Pons (tissue), 1 donor: ENCODE measurements at places on chromosomes 5 and 9.

- no peak for DNase-seq
These were observed 542.9 kb downstream of the PRELID2 start for GRCh38 chr5:145292278-145292677.

DNA sequence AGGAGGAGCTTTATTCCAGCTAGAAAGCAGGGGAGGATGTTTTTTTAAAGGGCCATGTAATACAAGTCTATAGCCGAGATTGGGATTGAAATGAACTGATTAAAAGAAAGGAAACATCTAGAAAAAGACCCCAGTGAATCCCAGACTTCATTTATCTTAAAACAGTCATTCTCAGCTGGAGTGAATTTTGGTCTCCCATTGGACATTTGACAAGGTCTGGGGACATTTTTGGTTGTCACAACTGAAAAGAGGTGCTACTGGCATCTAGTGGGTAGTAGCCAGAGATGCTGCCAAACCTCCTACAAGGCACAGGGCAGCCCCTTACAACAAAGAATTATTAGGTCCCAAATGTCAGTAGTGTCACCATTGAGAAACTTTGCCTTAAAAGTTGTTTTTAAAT, 16.3 kb upstream of the SPINK4 start:
- no peak for DNase-seq

DNA sequence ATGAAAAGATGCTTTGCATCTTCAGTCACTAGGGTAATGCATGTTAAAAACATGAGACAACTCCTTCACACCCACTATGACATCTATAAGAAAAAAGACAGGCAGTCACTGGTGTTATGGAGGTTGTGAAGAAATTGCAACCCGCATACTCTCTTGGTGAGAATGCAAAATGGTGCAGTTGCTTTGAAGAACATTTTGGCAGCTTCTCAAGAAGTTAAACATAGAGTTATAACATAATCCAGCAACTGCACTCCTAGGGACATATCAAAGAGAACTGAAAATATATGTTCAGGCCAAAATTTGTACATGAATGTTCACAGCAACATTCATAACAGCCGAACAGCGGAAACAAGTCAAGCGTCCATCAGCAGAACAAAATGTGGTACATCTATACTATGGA, 46.3 kb upstream of the TBC1D9B start:
- no peak for DNase-seq

DNA sequence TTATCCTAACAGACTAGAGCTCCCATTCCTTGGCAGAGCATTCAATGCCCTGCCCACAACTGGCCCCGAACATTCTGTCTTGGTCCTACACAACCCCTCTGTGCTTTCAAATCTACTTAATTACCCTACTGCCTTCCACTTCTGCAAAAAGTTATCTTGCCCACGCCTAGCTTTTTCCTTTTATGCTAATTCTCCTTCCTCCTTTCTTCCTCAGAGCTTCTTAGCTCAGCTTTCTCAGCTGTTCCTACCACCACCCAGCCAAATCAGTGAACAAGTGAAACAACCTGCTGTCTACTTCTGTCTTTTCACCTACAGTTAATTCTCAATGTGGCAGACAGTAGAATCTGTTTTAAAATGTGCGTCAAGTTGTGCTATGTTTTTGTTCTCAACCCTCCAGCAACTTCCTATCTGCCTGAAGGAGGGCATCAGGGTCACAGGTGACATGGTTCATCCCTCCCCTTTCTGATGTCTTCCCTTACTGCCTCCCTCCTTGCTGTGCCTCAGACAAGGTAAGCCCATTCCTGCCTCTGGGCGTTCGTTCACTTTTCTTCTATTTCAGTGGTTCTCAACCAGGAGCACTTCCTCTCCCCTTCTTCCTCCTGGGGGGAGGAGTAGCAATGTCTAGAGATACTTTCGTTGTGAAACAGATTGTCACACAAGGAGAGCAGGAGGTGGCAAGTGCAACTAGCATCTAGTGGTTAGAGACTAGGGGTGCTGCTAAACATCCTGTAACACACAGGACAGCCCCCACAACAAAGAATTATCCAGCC, 1.3 kb upstream of the REEP5 start:
- peak; percentile 60 for DNase-seq

DNA sequence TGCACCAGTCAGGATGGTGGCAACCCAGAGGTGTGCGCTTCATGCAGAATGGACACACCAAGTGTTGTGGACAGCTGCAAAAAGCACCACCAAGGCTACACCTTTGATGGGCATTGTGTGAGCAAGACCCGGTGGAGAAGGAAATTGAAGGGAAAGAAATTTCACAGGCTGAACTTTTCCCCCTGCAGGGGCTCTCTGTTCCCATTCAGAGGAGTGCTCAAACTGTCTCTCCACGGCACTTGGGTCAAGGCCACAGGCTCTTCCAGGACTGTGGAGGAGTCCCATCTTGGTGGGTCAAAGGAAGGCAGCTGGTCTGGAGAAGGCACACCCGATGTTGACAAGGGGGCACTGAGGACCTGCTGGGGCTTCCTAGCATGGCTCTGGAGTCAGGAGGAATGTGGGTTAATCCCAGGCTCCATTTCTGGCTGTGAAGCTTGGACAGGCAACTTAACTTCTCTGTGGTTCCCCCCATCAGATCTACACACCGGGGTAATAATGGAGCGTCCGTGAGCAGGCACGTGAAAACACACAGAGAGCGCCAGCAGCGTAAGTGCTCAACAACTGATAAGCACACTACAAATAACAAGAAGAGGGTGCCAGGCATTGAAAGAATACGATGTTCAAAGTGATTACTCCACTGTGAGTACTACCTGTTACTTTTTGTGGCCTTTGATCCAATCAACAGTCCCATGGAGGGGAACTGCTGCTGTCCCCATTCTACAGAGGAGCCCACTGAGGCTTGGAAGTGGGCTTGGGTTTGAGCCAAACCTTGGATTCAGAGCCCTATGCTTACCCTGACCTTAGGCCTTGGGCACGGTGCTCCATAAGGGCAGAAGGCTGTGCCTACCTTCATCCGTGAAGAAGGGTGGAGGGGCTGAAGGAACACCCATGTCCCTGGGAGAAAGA, 34.2 kb upstream of the TIFAB start:
- no peak for DNase-seq

DNA sequence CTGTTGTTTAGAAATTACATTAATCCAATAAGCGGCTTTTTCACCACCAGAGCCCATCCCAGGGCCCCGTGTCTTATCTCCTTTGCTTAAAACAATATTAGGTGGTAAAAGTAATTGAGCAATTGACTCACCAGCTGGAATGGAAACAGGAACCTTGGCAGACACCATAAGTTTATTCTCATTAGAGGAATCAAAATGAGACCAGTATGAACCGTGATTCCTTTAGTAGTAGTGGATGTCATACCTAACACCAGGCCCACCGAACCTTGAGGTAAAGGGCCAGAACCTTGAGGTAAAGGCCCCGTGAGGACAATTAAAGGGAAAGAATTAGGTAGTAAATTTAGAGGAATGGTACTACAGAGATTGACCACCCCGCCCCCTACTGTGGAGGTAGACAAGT, 16.5 kb downstream of the HSDL2 start:
- DNase-seq: no peak

GRCh38 chr9:4887556-4887955, 94.8 kb downstream of the RCL1 start:
- no peak for DNase-seq

- no peak for DNase-seq
These were observed 57.4 kb downstream of the GOLPH3 start for GRCh38 chr5:32116574-32117313.

DNA sequence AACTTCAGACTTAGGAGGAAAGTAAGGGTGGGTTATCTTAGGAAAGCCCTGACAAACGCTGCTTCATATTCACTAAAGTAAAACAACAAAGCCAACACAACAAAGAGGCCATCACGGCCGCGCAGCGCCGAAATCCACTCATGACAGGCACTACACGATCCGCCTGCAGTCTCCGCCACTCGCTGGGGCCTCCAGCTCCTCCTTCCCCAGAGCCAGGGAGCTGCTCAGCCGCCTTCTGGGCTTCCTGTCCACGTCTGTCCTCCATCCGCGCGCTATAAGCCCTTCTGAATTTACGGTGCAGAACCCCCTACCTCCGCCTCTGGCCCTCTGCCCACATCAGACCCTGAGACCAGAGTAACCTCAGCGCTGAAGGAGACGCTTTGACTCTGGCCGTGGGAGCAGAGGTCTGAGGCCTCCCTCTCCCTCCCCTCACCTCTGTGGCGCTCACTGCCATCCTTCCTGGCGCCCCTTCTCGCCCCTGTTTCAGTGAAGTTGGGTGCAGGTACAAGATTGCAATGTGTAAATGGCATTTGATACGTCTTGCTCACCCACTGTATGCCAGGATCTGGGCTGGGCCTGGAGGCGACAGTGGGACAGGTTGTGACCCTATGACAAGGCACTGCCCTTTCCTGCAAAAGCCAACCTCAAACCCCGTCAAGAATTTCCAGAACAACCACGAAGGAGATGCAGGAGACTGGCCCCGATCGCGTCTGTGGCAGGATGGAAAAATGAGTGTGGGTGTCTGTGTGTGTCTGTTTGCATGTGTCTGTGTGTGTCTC, 74.9 kb upstream of the PHYKPL start:
- DNase-seq: no peak

DNA sequence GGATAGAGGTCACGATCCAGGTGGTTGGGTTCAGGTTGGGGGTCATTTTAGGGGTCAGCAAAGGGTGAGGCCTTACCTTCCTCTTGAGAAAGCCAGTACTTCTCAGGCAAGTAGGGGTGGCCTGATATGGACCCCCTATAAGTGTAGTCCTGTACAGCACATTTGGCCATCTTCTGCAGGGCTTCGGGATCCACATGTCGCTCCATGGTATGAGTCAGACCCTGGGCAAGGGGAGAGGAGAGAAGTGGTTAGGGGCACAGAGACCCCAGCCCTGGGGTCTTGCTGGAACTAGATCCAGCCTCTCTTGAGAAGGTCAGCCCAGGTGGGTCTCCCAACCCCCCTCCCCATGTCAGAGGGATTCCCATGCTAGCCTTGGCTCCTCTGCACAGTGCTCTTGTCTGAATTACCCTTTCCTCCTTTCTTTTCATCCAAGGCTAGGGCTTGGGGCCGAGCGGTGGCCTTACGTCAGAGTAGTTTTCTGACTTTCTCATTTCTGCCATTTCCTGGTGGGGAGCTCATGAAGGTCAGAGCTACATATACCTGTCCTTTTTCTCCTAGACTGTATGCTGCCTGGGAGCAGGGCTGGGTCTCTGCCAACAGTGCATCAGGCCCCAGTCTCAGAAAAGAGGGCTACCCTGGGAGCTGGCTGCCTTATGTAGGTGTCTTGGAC, 9.0 kb upstream of the MYORG start:
- DNase-seq: no peak

- DNase-seq: no peak
These were observed 71.8 kb upstream of the SMIM15 start for GRCh38 chr5:61234019-61234418.

DNA sequence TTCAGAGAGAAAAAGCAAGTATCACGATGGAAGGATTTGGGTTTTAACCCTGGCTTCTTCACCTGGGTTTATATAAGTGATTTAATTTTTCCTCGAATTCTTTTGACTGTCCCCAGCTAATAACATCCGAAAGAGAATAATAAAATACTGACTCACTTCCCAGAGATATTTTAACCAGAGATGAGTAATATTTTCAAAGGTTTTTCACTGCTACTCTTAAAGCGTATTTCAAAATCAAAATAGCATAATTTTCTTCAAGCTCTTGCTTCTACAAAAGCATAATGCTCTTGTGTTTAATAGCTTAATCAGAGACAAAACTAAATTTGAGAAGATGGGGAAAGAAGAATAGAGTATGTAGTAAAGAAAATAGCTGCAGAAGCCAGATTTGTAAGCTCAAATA, 215.2 kb upstream of the PTGER4 start:
- no peak for DNase-seq

- no peak for DNase-seq
These were observed 44.1 kb downstream of the PIK3R1 start for GRCh38 chr5:68259700-68260099.

DNA sequence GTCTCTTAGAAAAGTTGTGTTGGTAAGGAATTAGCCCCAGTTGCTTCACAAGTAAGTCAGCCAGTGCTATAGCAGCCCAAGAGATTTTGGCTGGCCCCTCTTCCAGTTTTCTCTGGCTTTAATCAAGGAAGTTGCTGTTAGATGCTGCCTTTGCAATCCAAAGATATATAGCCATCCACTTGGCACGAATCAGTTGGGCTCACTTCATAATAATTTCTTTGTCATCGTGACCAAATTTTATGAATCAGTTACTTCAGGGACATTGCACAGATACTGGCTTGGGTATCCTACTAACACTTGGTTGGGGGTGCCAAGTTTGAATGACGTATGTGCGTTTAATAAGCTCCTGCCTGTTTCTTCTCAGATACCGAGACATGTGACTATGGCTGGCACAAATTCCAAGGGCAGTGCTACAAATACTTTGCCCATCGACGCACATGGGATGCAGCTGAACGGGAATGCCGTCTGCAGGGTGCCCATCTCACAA, 81.5 kb downstream of the VCAN start:
- peak; percentile 62 for DNase-seq

DNA sequence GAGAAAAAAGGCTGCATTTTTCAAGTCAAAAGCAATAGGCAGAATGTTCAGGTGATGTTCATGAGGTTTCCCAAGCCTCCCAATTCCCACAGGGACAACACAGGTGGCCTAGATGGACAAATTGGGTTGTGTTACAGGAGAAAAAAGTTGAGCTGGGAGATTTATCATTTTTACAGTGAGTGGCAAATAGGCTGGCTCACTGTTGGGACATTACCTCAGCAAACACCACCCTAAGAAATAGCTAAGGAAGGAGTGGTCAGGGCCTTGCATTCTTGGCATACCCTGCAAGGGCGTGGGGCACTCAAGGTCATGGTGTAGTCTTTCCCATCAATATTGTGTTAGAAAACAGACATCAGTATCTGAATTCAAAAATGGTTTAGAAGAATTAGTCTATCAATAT, 23.3 kb upstream of the CPLANE1 start:
- DNase-seq: no peak

DNA sequence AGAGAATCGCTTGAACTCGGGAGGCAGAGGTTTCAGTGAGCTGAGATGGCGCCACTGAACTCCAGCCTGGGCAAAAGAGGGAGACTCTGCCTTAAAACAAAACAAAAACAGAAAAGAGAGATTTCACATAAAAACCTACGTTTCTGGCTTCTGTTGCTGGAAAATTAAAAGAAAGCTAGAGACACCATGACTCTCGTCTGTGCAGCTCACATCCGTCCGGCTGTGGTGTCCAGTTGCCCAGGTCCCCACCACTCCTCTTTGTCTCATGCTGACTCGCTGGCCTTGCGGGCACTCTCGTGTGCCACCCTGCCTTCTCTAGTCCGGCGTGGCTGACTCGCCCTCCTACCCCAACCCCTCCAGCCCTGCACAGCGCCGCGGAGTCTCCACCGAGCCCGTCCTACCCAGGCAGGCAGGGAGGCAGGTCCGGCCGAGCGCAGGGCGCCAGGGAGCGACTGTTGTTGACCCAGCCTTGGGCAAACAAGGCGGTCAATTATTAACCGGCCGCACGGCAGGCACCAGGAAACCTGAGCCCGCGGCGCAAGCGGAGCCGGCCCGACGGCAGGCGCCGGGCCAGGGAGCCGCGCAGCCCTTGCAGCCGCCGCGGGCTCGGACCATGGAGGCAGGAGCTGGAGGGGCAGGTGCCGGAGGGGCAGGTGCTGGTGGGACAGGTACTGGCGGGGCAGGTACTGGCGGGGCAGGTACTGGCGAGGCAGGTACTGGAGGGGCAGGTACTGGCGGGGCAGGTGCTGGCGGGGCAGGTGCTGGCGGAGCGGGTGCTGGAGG, at the start of gene PRRT1B:
Gene PRRT1B, plus strand, starts transcription at position 521 of the 783 bp plus-strand sequence. Its CDS starts 93 bp downstream, at position 614.
- no peak for DNase-seq
